ENCODE measurements at places on chromosomes 3 and 15.
A peak's percentile ranks its signal among the peaks of the same experiment; 100 is the strongest.

GRCh38 chr15:74531144-74531811, 9.7 kb upstream of the ARID3B start:
- no peak for DNase-seq
- no peaks in the 10 kb centered on the region for H3K4me1 ChIP-seq

DNA sequence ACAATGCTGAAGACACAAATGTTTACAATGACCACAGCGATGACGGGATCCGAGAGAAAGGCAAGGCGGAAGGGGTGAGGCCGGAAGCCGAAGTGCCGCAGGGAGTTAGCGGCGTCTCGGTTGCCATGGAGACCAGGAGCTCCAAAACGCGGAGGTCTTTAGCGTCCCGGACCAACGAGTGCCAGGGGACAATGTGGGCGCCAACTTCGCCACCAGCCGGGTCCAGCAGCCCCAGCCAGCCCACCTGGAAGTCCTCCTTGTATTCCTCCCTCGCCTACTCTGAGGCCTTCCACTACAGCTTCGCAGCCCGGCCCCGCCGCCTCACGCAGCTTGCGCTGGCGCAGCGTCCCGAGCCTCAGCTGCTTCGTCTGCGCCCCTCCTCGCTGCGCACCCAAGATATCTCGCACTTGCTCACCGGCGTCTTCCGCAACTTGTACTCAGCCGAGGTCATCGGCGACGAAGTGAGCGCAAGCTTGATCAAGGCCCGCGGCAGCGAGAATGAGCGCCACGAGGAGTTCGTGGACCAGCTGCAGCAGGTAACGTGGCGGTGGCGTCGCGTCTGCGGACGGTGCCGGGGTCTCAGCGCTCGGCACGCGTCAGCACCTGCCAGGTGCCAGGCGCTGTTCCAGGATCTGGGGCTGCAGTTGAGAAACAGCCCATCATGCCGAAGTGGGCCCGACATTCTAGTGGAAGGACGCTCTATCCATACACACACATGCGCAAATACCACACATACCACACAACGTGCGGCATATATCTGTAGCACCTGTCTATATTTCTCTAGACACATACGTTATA, at the start of gene DLEC1:
Gene DLEC1, plus strand, starts transcription at position 108 of the 798 bp plus-strand sequence. Its CDS starts 18 bp downstream, at position 126.
- H3K36me3 ChIP-seq: peaks cover 19% of the 10 kb centered on the region
- H3K27me3 ChIP-seq: no peaks in the 10 kb centered on the region
- H3K4me1 ChIP-seq: peaks cover 33% of the 10 kb centered on the region
- DNase-seq: peak; percentile 73
- peak within 1 kb of the TSS; percentile 70 for H3K4me3 ChIP-seq

DNA sequence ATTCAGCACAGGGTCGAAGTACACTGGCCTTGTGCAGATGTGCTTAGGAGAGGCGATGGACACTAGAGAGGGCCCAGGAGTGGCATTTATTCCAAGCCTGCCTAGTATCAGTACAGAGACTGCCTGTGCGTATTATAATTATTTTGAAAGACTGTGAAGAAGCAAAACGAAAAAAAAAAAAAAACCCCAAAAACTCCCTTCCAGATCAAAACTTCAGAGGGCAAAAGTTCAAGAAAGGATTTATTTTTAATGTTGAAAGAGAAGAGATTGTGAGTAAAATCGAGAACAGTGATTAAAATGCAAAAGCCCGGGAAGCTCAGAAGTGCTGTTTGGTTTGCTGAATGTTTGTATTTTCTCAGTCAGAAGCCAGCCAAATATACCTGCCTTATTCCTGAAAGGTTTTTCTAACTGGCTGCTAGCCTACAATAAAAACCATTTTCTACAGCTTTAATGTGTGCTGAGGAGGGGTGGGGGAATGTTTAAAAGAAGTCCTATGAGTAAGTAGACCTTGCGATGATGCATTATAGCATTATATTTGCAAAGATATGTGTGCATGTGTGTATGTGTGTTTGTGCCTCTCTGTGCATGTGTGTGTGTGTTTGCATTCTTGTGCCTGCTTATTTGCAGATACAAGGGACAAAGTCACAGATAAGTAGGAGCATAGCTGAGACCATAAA, 19.3 kb upstream of the LZTFL1 start:
- H3K4me3 ChIP-seq: no peak overlapping the region
- no peak overlapping the region for H3K27ac ChIP-seq
- peaks cover 37% of the 10 kb centered on the region for H3K27me3 ChIP-seq
- peaks cover 8% of the 10 kb centered on the region for H3K4me1 ChIP-seq

DNA sequence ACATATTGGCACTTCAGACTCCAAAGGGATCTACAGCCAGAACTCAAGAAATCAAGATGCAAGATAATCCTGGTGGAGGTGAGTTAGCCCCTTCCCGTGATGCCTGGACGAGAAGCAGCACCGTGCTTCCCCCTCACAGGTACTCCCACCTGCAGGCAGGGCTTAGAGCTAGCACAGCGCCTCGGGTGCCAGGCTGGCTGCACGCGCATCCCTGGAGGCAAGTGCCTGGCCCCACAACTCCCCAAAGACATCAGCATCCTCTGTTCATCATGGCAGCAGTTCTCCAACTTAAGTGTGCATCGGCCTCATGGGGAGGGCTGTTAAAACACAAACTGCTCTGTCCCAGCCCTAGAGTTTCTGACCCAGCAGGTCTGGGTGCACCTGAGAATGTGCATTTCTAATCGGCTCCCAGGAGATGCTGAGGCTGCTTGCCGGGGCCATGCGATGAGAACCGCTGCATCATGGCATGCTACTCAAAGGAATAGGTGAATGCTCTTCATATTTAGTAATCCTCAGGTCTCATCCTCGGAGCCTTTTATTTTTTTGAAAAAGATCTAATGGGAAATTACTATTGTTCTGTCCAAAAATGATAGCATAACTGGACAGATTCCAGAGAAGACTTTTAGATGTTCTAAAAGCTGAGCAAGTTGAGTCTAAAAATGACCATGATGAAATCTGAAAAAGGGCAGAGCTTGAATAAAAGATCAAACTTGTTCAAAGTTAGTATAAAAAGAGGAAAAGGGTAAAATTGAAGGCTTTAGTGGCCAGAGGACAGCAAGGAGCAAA, 244.2 kb downstream of the ADAMTS17 start:
- H3K27ac ChIP-seq: no peak overlapping the region
- no peak overlapping the region for H3K4me3 ChIP-seq
- H3K27me3 ChIP-seq: no peaks in the 10 kb centered on the region
- no peak for DNase-seq
- H3K4me1 ChIP-seq: no peaks in the 10 kb centered on the region

DNA sequence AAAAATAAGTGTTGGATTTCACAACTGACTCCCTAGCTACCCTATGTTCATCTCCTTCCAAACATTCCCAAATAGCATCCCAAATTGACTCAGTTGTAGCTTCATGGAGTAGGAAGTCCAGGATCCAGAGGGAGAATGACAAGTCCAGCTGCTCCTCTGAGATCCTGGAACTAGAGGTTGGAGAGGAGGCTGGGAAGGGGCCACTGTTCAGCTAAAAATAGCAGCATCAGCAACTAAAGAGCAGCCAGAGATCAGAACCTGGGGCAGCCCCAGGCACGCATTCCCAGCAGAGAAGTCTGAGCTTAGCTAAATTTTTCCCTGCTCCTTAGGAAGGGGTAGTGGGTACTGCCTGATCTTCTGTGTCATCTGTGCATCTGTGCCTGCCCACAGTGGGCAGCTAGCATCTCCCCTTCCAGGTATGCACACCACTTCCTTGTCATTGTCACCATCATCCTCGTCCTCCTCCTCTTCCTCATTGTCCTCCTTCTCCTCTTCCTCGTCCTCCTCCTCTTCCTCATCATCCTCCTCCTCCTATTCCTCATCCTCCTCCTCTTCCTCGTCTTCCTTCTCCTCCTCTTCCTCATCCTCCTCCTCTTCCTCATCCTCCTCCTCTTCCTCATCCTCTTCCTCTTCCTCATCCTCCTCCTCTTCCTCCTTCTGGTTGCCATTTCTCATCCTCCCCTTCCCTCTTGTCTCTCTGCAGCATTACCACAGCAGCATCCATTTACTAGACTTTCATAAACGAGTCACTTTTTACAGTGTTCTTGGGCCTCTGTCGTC, 152.3 kb upstream of the ROPN1 start:
- no peaks in the 10 kb centered on the region for H3K36me3 ChIP-seq
- H3K27ac ChIP-seq: no peak overlapping the region
- DNase-seq: no peak
- H3K4me3 ChIP-seq: no peak overlapping the region
- no peaks in the 10 kb centered on the region for H3K4me1 ChIP-seq

DNA sequence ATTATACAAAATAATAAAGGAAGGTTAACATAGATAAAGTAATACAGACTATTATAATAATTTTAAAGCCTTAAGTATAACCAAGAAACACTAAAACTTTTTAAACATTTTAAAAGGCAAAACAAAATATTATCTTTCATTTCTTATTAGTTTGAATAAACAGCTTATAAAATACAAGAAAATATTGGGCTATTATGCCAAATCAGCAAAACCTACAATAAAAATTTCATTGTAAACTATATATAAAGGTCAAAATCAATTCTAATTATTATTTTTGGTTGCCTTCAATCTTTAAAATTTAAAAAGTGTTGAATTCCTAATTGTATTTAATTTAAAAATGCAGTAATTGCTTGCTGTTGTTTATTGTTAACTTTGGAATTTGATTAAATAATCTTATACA, 430.0 kb downstream of the ROBO1 start:
- no peaks in the 10 kb centered on the region for H3K36me3 ChIP-seq
- no peak overlapping the region for H3K27ac ChIP-seq
- H3K4me3 ChIP-seq: no peak overlapping the region
- no peak for DNase-seq

DNA sequence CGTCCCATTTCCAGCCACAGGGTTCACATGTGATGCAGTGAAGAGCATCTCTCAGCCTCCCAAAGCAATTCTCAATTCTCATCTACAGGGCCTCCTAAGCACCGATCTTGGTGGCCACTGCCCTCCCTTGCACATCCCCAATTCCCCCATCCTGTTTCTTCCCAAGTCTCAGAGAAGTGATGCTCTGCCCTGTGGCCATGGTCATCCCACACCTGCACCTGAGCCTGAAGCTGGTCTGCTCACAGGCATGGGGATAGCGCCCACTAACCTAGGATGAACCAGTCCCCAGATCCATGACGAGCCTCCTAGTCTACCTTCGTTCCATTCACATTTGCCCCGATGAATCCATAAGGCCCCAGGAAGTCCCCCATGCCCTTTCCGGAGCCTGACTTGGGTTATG, 201.5 kb downstream of the UACA start:
- H3K27ac ChIP-seq: no peak overlapping the region
- H3K4me1 ChIP-seq: peaks cover 10% of the 10 kb centered on the region
- H3K4me3 ChIP-seq: no peak overlapping the region
- H3K27me3 ChIP-seq: no peaks in the 10 kb centered on the region

GRCh38 chr3:57140894-57141293, 24.3 kb downstream of the IL17RD start:
- no peaks in the 10 kb centered on the region for H3K36me3 ChIP-seq
- H3K4me1 ChIP-seq: no peaks in the 10 kb centered on the region
- no peak overlapping the region for H3K4me3 ChIP-seq
- H3K27ac ChIP-seq: no peak overlapping the region

- H3K4me3 ChIP-seq: no peak overlapping the region
- no peaks in the 10 kb centered on the region for H3K4me1 ChIP-seq
- no peak for DNase-seq
- peaks cover 11% of the 10 kb centered on the region for H3K27me3 ChIP-seq
- H3K27ac ChIP-seq: no peak overlapping the region
These were observed 39.4 kb upstream of the KY start for GRCh38 chr3:134690226-134690625.

- peaks cover 70% of the 10 kb centered on the region for H3K36me3 ChIP-seq
- no peaks in the 10 kb centered on the region for H3K27me3 ChIP-seq
- no peak overlapping the region for H3K27ac ChIP-seq
- no peaks in the 10 kb centered on the region for H3K4me1 ChIP-seq
- DNase-seq: no peak
These were observed 23.8 kb downstream of the VPS39 start for GRCh38 chr15:42184296-42184695.

DNA sequence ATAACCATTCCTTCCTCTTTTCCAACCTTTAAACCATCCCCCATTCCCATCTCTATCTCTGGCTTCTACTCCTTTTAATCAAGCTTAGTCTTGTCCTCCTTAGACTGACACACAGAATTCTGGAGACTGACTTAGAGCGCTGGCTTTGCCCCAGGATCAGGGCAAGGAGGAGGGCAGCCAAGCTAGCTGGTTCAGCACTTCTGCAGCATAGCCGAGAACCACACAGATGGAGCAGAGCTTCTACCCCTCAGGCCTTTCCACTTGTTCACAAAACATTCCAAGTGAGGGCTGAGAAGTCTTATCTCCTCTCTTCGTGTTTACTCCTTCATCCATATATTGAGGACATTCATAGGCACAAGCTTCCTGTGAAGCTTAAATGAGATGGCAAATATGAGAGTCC, 246.5 kb upstream of the PEX5L start:
- H3K27ac ChIP-seq: no peak overlapping the region
- DNase-seq: no peak
- no peaks in the 10 kb centered on the region for H3K4me1 ChIP-seq
- no peak overlapping the region for H3K4me3 ChIP-seq
- H3K27me3 ChIP-seq: no peaks in the 10 kb centered on the region

- H3K4me1 ChIP-seq: no peaks in the 10 kb centered on the region
- no peaks in the 10 kb centered on the region for H3K36me3 ChIP-seq
- no peak overlapping the region for H3K4me3 ChIP-seq
- no peak for DNase-seq
- H3K27ac ChIP-seq: no peak overlapping the region
These were observed 149.9 kb upstream of the STT3B start for GRCh38 chr3:31382856-31383255.

DNA sequence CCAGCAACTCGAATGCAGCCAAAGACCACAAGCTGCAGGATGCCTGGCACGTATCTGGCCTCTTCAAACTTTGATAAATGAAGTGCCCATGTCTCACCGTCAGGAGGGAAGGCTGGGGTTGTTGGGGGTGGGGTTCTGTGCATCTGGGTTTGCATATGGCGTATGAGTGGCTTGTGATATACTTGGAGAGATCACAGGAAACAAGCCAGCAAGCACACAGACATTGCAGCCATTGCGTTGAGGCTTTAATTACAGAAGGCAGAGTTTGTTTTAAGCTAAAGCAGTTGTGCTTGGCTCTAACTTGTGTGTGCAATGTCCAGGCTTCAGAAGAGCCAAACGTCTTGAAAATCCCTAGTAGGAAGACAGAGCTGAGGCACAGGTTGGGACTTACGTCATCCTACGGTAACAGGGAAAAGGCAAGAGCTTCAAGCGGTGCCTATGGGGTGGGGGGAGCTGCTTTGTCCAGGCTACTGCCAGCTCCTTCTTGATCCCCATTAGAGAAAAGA, 109.2 kb downstream of the ASB7 start:
- no peak overlapping the region for H3K4me3 ChIP-seq
- H3K27me3 ChIP-seq: peaks cover 23% of the 10 kb centered on the region
- no peak overlapping the region for H3K27ac ChIP-seq
- H3K4me1 ChIP-seq: no peaks in the 10 kb centered on the region

- H3K4me1 ChIP-seq: no peaks in the 10 kb centered on the region
- H3K4me3 ChIP-seq: no peak overlapping the region
- no peaks in the 10 kb centered on the region for H3K36me3 ChIP-seq
- DNase-seq: no peak
- no peak overlapping the region for H3K27ac ChIP-seq
These were observed 15.2 kb upstream of the PIK3R4 start for GRCh38 chr3:130761730-130762311.

Measured in central memory CD8-positive, alpha-beta T cell (primary cell).